ENCODE measurements at places on chromosomes 5 and 9.

- DNase-seq, result no peak
These were observed 122.6 kb downstream of the ADAMTS12 start for GRCh38 chr5:33769196-33769595.

DNA sequence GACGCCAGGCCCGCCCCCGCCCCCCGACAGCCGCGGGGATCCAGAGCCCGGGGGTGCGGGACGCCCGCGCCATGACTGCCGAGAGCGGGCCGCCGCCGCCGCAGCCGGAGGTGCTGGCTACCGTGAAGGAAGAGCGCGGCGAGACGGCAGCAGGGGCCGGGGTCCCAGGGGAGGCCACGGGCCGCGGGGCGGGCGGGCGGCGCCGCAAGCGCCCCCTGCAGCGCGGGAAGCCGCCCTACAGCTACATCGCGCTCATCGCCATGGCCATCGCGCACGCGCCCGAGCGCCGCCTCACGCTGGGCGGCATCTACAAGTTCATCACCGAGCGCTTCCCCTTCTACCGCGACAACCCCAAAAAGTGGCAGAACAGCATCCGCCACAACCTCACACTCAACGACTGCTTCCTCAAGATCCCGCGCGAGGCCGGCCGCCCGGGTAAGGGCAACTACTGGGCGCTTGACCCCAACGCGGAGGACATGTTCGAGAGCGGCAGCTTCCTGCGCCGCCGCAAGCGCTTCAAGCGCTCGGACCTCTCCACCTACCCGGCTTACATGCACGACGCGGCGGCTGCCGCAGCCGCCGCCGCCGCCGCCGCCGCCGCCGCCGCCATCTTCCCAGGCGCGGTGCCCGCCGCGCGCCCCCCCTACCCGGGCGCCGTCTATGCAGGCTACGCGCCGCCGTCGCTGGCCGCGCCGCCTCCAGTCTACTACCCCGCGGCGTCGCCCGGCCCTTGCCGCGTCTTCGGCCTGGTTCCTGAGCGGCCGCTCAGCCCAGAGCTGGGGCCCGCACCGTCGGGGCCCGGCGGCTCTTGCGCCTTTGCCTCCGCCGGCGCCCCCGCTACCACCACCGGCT is 1.0 kb downstream of the FOXE1 start:
- DNase-seq, result peak; percentile 39

DNA sequence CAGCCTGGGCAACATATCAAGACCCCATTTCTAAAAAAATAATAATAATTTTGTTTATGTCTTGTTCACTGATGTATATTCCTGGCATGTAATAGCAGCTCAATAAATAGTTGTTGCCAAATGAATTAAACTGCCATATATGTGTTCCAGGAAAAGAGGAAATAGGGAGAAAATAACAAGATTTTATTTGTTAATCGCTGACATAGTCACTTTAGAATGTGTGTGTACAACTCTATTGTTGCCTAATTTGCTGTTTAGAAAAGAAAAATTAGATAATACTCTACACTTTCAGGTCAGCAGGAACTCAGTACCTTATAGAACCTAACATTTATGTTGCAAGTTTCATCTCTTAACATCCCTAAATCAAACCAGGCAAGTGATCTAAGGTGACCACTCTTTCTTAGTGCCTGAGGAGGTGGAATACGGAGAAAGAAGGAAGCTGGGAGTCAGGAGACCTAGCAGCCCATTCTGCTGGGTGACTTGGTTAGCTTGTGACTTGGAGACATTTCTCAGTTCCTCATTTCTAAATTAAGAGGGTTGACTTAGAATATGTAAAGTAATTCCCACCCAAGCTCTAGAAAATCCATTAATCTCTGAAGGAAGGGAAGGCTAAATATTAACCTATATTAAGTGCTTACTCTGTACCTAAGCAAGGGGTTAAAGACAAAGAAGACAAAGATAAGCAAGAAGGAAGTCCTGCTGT is 110.3 kb upstream of the IQGAP2 start:
- DNase-seq, result no peak

DNA sequence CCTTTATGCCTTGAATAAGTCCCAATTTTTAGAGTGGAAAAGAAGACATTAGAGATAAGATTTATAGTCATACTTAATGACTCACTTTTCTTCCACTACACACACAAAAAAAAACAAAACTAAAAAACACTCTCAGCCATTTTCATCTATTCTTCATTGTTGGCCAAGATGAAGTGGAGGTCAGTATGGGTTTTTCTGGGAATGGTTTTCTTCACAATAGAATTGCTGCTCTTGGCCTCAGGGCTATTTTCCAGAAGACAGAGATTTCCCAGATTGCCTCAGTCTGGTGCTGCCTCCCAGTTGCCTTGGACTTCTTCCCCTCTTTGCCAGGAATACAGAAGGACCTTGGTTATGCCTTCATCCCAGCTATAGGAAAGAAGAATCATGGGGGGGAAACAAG is 463.7 kb downstream of the TMEM232 start:
- DNase-seq, result no peak

Data from CD8-positive, alpha-beta T cell (primary cell).